ENCODE measurements at places on chromosomes 11 and 22.
A peak's percentile ranks its signal among the peaks of the same experiment; 100 is the strongest.

- no peak overlapping the region for H3K27ac ChIP-seq
- DNase-seq = no peak
- no peaks in the 10 kb centered on the region for H3K36me3 ChIP-seq
- H3K4me1 ChIP-seq = no peaks in the 10 kb centered on the region
- no peak overlapping the region for H3K4me3 ChIP-seq
Observed at GRCh38 chr11:120909676-120910416, 114.1 kb upstream of the TBCEL start.

DNA sequence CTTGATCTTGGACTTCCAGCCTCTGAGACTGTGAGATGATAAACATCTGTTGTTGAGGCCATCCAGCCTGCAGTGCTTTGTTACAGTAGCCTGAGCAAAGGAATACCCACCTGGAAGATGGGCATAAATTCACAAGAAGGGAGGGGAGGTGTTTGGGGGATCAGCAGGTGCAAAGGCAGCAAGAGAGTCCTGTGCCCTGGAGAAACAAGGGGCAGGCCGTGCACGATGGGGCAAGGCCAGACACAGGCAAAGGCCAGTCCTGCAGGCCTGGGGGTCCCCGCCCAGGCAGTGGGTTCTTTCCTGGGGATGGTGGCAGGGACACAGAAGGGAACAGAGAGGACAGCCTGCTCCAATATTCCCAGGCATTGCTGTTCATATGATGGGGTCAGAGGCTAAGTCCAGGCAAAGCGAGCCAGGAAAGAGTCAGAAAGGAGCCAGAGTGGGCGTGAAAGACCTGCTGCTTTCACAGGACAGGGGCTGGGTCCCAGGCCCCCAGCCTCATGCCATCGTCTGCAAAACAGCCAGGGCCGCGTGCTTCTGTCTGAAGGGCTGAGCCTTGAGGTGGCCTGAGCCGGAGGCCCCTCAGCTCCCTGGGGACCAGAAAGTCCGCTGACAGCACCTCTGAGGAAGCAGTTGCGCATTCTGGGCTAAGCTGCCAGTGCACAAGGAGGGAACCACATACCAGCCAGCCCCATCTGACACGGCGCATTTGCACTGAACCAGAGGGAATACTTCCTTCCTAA, 48.8 kb downstream of the MYEOV start:
- no peak overlapping the region for H3K4me3 ChIP-seq
- no peaks in the 10 kb centered on the region for H3K36me3 ChIP-seq
- H3K27ac ChIP-seq = no peak overlapping the region
- no peak for DNase-seq

GRCh38 chr11:26704249-26704648, 17.6 kb downstream of the SLC5A12 start:
- H3K4me3 ChIP-seq = no peak overlapping the region
- no peaks in the 10 kb centered on the region for H3K36me3 ChIP-seq
- no peak for DNase-seq
- H3K27me3 ChIP-seq = no peaks in the 10 kb centered on the region
- H3K4me1 ChIP-seq = no peaks in the 10 kb centered on the region
- H3K27ac ChIP-seq = no peak overlapping the region

DNA sequence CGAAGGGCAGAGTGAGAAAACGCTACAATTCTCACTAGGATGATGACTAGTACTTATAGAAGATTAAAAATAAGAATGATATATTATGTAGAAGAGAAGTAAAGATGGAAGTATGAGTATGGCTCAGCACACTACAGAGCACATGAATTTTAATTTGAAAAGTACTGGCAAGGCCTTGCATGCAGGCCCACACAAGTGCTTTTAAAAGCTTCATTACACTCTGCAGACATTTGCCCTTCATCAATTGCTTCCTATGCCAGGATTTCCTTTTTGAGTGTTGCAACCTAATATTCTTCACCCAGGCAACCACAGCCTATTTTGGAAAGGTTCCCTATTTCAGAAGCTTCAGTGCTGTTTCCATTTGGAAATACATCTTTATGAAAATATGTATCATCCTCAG, 81.1 kb downstream of the LARGE2 start:
- H3K4me3 ChIP-seq = no peak overlapping the region
- H3K36me3 ChIP-seq = no peaks in the 10 kb centered on the region
- no peak overlapping the region for H3K27ac ChIP-seq
- H3K4me1 ChIP-seq = peaks cover 17% of the 10 kb centered on the region
- no peaks in the 10 kb centered on the region for H3K27me3 ChIP-seq
- DNase-seq = no peak

DNA sequence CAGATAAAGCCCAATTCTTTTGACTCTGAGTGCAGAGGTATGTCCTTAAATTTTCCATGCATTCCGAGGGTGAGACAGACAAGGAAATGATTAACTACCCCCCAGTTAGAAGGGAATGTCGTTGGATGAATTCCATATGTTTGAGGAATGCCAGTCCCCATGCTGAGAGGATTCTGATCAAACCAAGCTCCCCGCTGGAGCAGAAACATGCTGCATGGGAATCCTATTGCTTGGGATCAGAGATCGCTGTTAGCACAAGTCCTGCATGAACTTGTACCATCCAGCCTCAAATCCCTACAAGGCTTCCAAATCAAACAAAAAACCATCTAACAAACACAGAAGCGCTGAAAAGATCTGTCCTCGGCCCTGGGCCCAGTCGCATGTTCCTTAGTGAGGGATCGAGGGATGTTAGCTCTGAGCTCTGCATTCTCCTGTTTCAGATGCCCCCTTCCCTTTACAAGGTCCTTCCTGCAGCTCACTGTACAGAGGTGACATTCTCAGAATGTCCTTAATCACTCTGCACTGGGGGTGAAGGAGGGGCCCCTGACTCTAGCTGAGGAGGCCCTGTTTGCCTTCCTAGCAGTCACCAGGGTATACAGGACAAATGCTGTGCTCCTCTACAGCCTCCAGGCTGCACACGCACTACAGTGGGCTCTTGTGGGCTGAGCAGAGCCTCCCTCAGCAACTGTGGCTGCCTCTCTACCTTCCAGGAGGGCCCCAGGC, 353.4 kb downstream of the TENM4 start:
- no peaks in the 10 kb centered on the region for H3K36me3 ChIP-seq
- H3K4me1 ChIP-seq = peaks cover 13% of the 10 kb centered on the region
- no peaks in the 10 kb centered on the region for H3K27me3 ChIP-seq
- DNase-seq = no peak
- no peak overlapping the region for H3K27ac ChIP-seq

DNA sequence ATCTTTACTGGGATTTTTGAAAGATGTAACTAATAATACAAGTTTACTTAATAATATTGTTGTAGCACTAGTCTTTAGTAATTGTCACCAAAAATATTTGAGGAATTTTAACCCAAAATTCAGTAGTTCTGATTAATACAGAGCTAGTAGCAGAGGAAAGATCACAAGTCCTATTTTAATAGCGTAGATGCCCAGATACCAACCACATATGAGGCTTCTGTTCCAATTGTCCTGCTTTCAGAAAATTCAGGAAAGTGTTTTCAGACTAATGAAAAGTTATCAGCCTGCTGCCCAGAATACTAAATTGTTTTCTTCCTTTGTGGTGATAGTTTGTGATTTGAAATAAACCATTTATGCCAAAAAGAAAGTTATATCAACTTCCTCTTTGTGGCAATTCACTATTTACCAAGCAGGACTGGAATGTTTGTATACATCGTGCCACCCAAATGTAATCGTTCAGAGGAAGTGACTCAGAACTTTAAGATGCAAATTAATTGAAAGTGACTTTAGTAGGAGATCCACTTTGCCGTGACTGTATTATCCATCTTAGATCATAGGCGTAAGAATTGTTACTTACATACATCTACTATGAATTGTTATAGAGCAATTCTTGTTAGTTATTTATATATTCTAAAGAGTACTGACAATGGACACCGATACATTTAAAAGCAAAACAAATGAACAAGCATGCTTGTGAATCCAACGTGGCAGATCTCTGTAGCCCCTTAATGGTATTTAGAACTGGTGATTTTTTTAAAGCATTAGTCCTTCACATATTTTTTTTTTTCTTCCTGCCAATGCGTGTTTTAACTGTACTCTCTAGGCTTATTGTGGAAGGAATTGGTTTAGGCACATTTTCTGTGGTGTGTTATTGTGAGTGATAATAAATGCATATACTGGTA, 231.0 kb downstream of the DDX10 start:
- H3K4me3 ChIP-seq = no peak overlapping the region
- peak; percentile 42 for DNase-seq
- H3K4me1 ChIP-seq = peaks cover 28% of the 10 kb centered on the region
- no peaks in the 10 kb centered on the region for H3K27me3 ChIP-seq
- H3K36me3 ChIP-seq = no peaks in the 10 kb centered on the region

- no peak overlapping the region for H3K27ac ChIP-seq
- H3K4me1 ChIP-seq = peaks cover 21% of the 10 kb centered on the region
- H3K4me3 ChIP-seq = no peak overlapping the region
- H3K36me3 ChIP-seq = peaks cover 29% of the 10 kb centered on the region
- DNase-seq = peak; percentile 15
- H3K27me3 ChIP-seq = no peaks in the 10 kb centered on the region
Observed at GRCh38 chr11:19938169-19938856, 222.0 kb downstream of the DBX1 start.

DNA sequence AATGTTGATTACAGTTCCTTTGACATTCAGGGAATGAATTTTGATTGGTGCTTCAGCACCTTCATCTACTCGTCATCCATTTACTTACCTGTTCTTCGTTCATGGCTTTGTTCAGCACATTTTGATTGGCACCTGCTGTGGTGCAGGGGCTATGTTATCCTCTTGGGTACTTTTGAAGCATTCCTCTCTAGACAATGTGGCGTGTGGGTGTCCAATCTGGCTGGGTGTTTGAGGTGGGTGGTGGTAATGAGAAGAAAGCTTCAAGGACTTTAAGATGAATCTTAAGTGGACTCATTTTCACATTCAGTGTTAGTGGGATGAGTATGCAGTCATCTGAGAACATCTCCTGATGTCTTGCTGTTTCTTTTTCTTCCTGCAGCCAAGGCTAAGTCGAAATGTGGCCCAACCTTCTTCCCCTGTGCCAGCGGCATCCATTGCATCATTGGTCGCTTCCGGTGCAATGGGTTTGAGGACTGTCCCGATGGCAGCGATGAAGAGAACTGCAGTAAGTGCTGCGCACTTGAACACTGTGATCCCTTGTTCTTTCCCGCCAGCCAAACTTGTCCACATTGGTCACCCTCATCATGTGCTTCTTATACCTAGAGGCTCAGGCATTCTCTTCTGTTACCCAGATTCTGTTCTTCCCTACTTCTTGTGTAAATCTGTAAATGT, 137.5 kb downstream of the LDLRAD3 start:
- no peak overlapping the region for H3K4me3 ChIP-seq
- DNase-seq = no peak
- no peaks in the 10 kb centered on the region for H3K36me3 ChIP-seq
- H3K4me1 ChIP-seq = peaks cover 11% of the 10 kb centered on the region
- no peak overlapping the region for H3K27ac ChIP-seq
- H3K27me3 ChIP-seq = no peaks in the 10 kb centered on the region

DNA sequence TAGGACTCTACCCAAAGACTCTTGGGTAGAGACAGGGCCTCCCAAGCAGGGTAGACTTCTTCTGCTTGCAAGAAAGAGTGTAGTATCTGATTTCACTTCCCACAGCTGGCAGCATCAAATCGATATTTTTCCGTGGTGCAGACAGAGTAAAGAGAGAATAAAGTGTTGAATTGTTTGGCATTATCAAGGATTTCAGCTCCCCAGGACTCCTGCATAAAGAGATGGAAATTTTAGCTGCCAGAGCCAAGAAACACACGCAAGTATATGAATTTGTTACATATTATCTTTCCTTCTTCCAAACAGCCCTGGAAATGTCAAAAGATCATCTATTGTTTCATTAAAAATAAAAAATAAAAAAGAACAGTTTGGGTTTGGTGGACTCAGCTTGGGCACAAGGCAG, 136.8 kb downstream of the PKNOX2 start:
- no peaks in the 10 kb centered on the region for H3K36me3 ChIP-seq
- H3K4me3 ChIP-seq = no peak overlapping the region
- H3K27ac ChIP-seq = no peak overlapping the region
- DNase-seq = no peak
- H3K27me3 ChIP-seq = no peaks in the 10 kb centered on the region
- H3K4me1 ChIP-seq = no peaks in the 10 kb centered on the region

GRCh38 chr11:16114431-16114830, 241.9 kb downstream of the SOX6 start:
- DNase-seq = no peak
- peaks cover 14% of the 10 kb centered on the region for H3K4me1 ChIP-seq
- no peaks in the 10 kb centered on the region for H3K27me3 ChIP-seq
- H3K4me3 ChIP-seq = no peak overlapping the region
- no peak overlapping the region for H3K27ac ChIP-seq

DNA sequence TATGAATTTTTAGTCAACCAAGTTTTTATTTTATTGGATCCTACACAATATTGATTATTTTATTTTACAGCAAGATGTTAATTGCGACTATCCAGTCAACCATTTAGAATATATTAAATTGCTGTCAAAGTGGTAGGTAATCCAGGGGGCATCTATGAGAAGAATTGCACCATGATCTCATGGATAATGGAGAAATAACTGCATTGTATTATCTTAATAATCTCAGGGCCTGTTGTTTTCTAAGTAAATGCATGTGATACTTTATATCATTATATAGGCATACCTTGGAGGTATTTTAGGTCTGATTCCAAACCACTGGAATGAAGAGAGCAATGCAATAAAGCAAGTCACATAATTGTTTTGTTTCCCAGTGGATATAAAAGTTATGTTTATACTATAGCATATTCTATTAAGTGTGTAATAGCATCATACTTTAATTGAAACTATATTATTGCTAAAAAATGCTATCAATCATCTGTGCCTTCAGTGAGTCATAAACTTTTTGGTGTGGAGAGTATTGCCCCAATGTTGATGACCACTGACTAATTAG, 595.4 kb upstream of the CHORDC1 start:
- H3K4me1 ChIP-seq = no peaks in the 10 kb centered on the region
- H3K27ac ChIP-seq = no peak overlapping the region
- no peaks in the 10 kb centered on the region for H3K36me3 ChIP-seq
- no peak for DNase-seq

GRCh38 chr22:27331526-27332281, 469.9 kb downstream of the MN1 start:
- H3K36me3 ChIP-seq = no peaks in the 10 kb centered on the region
- no peak for DNase-seq
- no peak overlapping the region for H3K27ac ChIP-seq
- H3K4me3 ChIP-seq = no peak overlapping the region
- peaks cover 4% of the 10 kb centered on the region for H3K27me3 ChIP-seq

GRCh38 chr11:64224891-64225607, 937 bp downstream of the TRPT1 start:
- no peaks in the 10 kb centered on the region for H3K27me3 ChIP-seq
- H3K36me3 ChIP-seq = peaks cover 66% of the 10 kb centered on the region
- H3K27ac ChIP-seq = no peak overlapping the region
- DNase-seq = peak; percentile 53
- peaks cover 37% of the 10 kb centered on the region for H3K4me1 ChIP-seq

All from SJSA1 (cell line).